Activated T-cell treated with anti-CD3 and anti-CD28 coated beads for 1 hour (primary cell): ENCODE measurements at places on chromosomes 11 and 22.

- DNase-seq = no peak
Observed at GRCh38 chr11:14264966-14265365, 94.0 kb downstream of the RRAS2 start.

GRCh38 chr22:25002241-25002985 lies 49.9 kb downstream of the KIAA1671 start:
- DNase-seq = no peak

DNA sequence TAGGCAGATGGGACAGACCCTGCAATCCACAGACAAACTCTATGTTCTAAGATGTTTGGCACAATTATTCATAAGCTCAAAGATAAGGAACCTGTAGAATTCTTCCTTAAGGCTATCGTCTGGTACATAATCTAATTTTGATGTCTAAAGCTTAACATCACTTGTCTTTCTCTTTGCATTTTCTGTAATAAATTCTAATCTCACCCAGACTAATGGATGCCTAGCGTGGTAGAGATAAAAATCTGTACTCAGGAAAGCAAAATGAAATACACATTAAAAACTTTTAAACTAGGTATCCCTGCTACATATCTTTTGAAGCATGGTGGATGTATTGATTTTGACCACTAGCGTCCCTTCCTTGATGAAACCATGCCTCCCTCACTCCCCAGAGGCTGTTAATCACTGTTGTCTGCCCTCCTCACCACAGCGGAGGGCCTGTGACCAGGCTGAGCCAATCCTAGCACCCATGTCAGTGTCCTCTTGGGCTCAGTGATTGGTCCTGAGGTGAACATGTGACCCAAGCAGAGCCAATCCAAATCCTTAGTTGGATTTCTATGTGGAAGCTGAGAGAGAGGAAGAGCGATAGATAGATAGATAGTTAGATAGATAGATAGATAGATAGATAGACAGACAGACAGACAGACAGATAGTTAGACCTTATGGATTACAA lies 82.2 kb upstream of the GRK3 start:
- DNase-seq = no peak

- no peak for DNase-seq
Observed at GRCh38 chr11:100683126-100683525, 4.0 kb upstream of the ARHGAP42 start.

GRCh38 chr11:2801711-2802388 lies 83.7 kb downstream of the CDKN1C start:
- no peak for DNase-seq

- DNase-seq = peak; percentile 32
Observed at GRCh38 chr11:46380340-46381047, 975 bp upstream of the MDK start.

DNA sequence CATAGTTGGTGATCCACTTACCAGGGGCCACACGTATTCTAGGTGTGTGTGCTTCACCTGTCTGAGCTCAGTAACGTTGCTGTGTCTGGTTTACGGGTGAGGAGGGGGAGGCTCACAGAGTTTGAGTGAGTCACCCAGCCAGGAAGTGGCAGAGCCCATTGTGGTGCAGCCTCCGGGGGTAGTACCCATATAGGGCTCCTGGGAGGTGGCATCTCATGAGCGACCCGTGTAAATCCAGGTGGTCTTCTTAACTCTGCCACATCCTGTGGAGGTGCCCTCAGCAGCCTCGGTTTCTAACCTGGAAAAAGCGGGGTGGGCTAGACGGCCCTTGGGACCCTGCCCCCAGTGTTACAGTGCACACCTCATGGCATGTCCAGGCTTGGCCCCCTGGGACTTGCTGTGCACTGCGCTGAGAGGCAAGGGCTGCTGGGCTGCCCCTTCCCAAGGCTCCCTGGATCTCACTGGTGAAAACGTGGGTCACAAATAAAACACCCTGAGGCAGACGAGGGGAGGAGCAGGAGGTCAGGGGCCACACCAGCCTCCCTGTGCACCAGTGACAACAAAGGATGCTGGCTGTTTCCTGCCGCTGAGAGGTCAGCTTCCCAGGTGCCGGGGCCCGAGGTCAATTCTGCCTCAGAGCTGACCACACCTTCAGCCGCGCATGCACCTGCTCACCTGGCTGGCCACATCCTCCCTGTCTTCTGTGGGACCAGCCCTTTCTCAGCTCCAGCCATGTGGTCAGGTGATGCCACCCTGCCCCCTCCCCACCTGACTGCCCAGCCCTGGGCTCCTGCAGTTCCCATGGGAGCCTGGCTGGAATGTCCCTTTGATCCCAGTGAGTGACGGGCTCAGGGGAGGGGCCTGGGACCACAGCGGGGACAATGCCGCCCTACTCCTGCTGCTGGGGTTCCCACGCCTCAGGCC lies 305.1 kb downstream of the CTTN start:
- DNase-seq = no peak

- no peak for DNase-seq
Observed at GRCh38 chr11:100715165-100715761, 28.2 kb downstream of the ARHGAP42 start.

- DNase-seq = no peak
Observed at GRCh38 chr11:95556342-95557163, 233.0 kb downstream of the FAM76B start.

GRCh38 chr11:36073411-36074203 lies 129.7 kb downstream of the LDLRAD3 start:
- DNase-seq = no peak

DNA sequence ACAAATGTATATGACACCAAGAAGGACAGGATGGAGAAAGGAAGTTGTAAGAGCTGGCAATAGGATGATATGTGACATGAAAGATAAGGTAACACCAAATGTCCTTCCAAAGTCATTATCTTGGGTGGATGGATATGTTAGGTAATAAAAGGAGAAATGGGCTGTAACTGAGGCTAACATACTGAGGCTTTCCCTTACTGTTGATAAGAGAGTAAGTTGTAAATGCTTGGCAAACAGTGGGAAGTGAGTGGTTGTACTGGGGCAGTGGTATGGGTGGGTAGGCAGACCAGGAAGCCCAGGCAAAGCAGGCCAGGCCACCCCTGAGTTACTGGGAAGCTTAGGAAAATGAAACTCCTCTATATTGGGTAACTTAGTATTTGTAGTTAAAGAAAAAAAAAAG lies 73.7 kb downstream of the ARHGAP42 start:
- no peak for DNase-seq

GRCh38 chr22:29782061-29782845 lies 15.1 kb downstream of the UQCR10 start:
- no peak for DNase-seq
